ENCODE measurements at places on chromosomes 5 and 9. TPM values are rescaled to one million over a fixed set of nuclear protein-coding genes. Genes with fewer than 3 reads are reported as not detected.
A peak's percentile ranks its signal among the peaks of the same experiment; 100 is the strongest.

The ZDHHC11B gene
- total RNA-seq: 3.0 TPM

The NUDCD2 gene
- 36.5 TPM for total RNA-seq

- no peak for DNase-seq
Measured at GRCh38 chr9:135732569-135733257, 30.7 kb downstream of the KCNT1 start.

- no peak for DNase-seq
Measured at GRCh38 chr5:68242743-68243142, 27.2 kb downstream of the PIK3R1 start.

The ADAMTS12 gene
- 1.2 TPM for total RNA-seq

The SLC4A9 gene
- 0.24 TPM for total RNA-seq

DNA sequence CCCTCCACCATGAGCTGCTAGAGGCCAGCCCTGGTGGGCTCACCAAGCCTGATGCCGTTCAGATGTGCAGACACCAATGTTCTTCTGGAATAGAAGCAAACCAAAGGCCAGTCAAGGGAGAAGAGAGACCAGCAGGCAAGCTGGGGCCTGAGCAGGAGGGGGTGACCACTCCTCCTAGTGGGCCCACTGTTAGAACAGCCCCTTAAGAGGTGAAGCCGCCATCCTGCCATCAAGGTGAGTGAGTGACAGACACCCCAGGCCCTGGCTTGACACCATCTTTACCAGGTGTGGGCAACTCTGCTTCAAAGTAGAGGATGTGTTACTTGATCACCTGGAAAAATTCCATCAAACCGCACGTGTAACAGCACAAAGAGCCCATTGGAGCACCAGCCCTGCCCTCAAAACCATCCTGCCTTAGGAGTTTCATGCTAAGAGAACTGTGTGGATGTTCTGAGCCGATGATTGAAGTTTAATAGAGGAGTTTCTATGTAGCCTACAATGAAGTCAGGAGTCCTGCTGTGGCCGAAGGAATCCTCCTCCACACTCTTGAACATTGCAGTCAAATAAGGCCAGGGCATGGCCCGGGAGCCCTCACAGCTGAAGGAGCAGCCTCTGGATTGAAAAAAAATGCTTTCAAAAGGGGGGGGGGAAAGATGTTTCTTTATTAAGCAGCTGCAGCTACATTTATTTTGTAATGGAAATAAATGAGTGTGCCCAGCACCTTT, 20.8 kb downstream of the AMBP start:
- DNase-seq: no peak

The C1QTNF2 gene
- total RNA-seq: not detected

The CRB2 gene
- total RNA-seq: not detected

- DNase-seq: no peak
Measured at GRCh38 chr5:131356619-131357018, 92.8 kb downstream of the CDC42SE2 start.

DNA sequence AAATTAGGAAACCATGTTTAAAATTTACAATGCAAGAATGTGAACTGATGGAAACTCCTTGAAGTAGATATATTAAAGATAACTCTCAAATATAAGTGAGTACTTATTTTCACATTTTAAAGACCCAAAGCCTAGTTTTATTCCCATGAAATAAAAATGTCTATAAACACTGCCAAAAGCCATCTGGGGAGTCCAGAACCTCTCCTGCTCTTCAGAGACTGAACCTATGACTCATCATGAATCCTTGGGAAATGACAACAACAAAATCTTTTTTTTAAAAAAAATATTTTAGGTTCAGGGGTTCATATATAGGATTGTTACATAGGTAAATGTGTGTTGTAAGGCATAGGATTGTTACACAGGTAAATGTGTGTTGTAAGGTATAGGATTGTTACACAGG, 33.8 kb upstream of the FYB1 start:
- DNase-seq: no peak

DNA sequence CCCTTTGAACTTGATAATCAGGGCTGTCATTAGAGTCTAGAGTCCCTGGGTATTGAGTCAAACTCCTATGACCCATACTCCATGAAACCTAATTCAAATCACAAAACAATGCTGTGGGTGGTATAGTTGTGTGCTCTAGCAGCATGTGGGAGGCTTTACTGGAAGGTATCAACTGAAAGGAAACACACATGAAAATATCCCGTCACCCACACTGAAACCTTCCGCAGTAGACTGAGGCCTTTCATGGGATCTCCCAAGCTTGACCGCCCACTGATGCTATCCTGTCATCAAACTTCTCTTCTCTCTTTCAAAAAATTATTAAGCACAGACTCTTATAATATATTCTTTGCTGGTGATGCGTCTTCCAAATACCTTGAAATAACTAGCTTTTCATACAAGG, 569.1 kb upstream of the MEF2C start:
- no peak for DNase-seq

GRCh38 chr9:92671323-92671722, 1.4 kb upstream of the IPPK start:
- DNase-seq: peak; percentile 76

DNA sequence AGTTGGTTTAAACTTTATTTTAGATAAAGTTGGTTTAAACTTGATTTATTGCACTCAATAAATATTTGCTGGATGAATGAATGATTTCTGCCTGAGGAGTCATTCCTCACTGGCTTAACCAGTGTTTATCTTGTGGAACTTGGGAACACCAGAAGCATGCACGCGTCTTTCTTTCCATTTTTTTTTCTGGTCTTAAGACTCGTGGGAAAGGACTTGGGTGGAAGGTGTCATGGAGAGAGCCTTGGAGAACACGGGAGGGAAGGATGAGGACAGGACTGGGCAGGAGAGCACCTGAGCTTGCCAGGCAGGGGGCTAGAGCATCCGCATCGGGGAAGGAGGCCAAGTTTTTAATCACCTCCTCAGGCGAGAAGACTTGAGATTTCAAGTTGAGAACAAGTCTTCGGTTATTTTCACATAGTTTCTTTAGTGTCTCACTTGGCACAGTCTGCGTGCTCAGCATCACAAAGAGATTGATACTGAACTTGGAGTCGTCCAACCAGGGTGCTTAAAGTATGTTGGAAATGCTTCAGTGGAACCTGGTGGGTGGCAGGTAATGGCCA, 144.2 kb downstream of the PDZD2 start:
- DNase-seq: no peak

DNA sequence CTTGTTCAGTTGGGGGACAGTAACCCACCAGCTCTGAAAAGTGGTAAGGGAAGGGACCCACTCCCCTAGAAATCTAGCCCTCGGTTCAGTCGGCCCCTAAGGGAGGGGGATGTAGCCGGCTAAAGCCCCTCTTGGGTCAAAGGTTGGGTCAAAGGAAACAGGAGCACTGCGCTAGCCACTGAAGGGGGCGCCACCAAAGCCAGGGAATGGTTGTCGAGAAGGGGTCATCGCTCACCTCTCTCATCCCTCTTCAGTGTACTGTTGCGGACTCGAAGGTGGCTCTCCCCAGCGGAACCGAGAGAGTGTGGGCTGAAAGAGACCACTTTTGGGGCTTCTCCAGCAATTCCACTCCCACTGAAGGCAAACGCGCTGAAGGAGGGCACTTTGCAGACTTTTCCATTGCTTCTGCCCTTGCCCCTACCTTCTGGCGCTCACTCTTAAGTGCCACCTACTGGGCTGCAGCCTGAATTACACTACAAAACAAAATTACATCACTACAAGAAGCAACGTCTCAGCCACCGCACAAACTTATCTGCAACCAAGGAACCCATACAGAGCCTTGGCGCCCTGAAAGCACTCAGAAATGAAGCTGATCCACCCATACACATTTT, 396.9 kb downstream of the PDE4D start:
- peak; percentile 27 for DNase-seq

The SPATA31E1 gene
- total RNA-seq: not detected

DNA sequence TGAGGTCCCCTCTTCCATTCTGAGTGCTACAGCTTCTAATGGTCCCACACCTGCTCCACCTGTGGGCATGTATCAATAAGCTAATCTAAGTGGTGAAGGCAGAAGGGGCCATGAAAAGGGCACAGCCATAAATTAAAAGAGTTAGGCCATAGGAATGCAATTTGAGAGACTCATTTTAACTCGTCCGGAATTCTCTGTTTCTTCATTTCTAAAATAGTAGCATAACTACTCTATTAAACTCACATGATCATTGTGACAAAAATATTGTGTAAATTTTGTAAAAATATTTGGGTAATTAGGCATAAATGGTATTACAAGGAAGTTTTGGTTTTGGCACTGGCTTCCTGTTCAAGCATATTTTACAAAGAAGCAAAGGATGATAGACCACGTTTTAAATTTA, 103.1 kb upstream of the TXNDC8 start:
- DNase-seq: no peak

- no peak for DNase-seq
Measured at GRCh38 chr9:71858812-71859211, 52.2 kb downstream of the ABHD17B start.

The ZMAT2 gene
- 75.9 TPM for total RNA-seq

- DNase-seq: peak; percentile 9
Measured at GRCh38 chr9:13688990-13689600, 409.6 kb upstream of the MPDZ start.

The SLCO6A1 gene
- not detected for total RNA-seq

- DNase-seq: no peak
Measured at GRCh38 chr5:97986069-97986468, 787.4 kb upstream of the RGMB start.

- no peak for DNase-seq
Measured at GRCh38 chr9:99431103-99431502, 209.0 kb downstream of the SEC61B start.

- no peak for DNase-seq
Measured at GRCh38 chr5:179209359-179210150, 135.7 kb downstream of the ADAMTS2 start.

- peak; percentile 71 for DNase-seq
Measured at GRCh38 chr5:61768692-61769281, 436.7 kb downstream of the ZSWIM6 start.

DNA sequence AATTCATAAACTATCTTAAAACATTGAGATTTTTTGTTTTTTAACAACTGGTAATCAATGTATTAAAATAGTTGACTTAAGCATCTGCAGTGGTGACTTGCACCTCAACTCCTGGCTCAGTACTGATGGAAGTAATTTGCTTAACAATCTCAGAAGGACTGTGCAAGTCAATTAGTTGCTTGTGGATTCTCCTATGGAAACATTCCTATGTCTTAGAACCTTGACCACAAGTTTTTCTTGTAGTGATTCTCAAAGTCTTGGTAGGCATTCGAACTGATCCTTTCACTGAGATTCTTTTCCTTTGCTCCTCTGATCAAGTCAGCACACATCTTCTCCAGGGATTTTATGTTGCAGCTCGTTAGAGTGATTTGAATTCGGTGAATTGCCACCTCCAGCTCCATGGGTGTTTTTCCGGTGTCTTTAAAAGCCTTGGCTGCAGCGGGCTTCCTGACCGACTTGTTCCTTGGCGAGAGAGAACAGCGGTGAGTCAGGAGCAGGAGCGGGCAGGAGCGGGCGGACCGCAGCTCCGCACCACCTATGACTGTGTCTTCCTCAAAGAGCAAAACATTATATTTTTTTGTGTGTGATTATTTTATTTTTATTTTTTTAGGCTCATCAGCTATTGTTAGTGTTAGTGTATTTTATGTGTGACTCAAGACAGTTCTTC, 21.1 kb downstream of the HMGXB3 start:
- DNase-seq: peak; percentile 68

DNA sequence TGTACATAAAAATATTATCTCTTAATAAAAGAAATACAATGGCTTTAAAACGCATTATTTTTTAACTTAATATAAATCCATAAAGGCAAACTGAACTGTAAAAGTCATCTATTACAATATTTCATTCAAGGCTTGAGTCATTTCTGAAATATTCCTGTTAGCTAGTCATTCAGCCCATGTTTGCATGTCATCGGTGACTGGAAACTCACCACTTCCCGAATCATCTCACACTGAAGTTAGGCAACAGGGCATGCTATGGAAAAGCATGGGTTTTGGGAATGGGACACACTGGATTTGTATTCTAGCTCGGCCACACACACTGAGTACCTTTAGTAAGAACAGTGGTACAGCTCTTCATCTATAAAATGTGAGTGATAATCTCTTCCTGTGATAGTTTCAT, 691.1 kb upstream of the C9orf72 start:
- no peak for DNase-seq

GRCh38 chr5:34734326-34734725, 78.2 kb downstream of the RAI14 start:
- DNase-seq: no peak

GRCh38 chr5:146130440-146131045, 25.2 kb upstream of the PLAC8L1 start:
- DNase-seq: no peak

The STK32A gene
- total RNA-seq: 29.5 TPM

The ANXA6 gene
- 16.4 TPM for total RNA-seq

DNA sequence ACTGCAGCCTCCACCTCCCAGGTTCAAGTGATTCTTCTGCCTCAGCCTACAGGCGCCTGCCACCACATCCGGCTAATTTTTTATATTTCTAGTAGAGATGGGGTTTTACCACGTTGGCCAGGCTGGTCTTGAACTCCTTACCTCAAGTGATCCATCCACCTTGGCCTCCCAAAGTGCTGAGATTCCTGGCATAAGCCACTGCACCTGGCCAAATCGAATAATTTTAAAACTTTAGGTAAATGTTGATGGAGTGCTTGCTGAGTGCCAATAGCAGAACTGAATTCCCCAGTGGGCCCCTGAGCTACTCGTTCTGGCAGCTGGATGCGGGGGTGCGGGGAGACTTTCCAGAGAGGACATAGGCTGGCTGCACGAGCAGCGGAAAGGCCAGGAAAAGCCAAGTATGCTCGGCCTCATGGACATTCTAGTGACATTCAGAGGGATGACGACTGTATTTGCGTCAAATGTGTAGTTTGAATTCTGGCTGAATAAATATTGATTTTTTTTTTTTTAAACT, 16.8 kb downstream of the TRAF2 start:
- no peak for DNase-seq

The IFNK gene
- not detected for total RNA-seq

Data from Calu3 (cell line).